ENCODE measurements at places on chromosomes 3 and 15.

GRCh38 chr3:198080521-198081384 is 120.7 kb downstream of the LMLN start:
- DNase-seq = peak; percentile 94

- DNase-seq = no peak
Measured at GRCh38 chr15:40582726-40583246, 11.3 kb upstream of the KNL1 start.

DNA sequence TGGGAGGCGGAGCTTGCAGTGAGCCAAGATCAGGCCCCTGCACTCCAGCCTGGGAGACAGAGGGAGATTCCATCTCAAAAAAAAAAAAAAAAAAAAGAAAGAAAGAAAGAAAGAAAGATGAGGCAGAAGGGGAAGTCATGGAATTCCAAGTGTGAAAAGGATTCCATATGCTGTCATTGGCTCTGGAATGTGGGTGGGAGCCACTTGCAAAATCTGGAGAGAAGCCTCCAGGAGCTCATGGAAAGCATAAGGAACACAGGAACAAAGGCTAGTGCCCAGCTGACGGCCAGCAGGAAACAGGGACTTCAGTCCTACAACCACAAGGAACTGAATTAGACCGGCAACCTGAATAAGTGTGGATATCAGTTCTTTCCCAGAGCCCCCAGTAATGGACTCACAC is 12.5 kb upstream of the TRAK1 start:
- DNase-seq = no peak

GRCh38 chr3:184977796-184978195 is 165.8 kb downstream of the VPS8 start:
- no peak for DNase-seq

GRCh38 chr15:59622289-59622688 is 10.7 kb downstream of the GCNT3 start:
- peak; percentile 59 for DNase-seq

- no peak for DNase-seq
Measured at GRCh38 chr3:38190481-38190881, 25.1 kb downstream of the OXSR1 start.

DNA sequence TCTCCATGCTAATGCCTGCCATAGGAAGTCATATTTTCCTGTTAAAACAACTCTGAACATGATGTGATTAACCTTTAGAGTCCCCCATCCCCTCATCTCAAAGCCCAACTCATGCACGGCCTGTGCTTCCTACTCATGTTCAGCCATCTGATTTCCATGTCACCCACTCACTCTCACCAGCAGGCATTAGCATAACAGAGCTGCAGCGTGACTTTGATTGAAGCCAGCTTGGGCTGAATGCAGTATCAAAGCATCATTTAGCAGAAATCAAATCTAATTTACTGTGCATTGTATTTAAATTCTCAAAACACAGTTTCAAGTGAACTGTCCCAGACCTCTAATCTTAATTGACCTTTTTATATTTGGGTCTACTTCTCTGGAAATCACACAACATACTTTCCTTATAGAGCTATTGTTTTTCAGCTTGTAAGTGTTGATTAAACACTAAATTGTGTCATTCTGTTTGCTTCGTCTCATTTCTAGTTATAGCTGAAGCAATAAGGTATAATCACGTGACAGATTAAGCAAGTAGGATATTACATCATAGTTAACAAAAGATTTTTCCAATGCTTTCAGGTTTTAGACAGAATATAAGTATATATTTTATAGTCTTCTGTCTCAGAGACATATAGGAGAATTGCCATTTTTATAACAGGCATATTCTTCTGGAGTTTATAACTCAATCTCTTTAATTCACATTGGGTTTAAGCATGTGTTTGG is 501.5 kb downstream of the ROBO2 start:
- DNase-seq = no peak

- DNase-seq = no peak
Measured at GRCh38 chr3:149713730-149714654, 38.3 kb downstream of the COMMD2 start.

- DNase-seq = peak; percentile 92
Measured at GRCh38 chr15:70271422-70272088, 173.8 kb upstream of the TLE3 start.

DNA sequence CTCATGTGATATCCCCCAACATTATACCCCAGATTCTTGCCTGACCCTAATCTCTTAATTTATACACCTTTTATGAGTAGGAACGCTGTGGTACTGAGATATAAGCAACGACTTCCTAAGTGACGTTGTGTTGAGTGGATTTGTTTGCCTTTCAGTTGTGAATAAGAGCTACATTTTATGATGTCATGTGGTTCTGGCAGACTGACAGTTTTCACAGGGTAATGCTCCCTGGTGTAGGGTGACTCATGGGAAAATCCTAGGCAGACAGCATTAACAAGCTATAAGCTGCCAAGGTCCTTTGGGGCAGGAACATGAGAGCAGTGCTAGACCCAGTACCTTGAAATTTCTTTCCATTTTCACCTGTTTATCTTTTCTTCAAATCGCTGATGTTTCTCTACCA is 11.2 kb downstream of the C3orf52 start:
- DNase-seq = peak; percentile 87

DNA sequence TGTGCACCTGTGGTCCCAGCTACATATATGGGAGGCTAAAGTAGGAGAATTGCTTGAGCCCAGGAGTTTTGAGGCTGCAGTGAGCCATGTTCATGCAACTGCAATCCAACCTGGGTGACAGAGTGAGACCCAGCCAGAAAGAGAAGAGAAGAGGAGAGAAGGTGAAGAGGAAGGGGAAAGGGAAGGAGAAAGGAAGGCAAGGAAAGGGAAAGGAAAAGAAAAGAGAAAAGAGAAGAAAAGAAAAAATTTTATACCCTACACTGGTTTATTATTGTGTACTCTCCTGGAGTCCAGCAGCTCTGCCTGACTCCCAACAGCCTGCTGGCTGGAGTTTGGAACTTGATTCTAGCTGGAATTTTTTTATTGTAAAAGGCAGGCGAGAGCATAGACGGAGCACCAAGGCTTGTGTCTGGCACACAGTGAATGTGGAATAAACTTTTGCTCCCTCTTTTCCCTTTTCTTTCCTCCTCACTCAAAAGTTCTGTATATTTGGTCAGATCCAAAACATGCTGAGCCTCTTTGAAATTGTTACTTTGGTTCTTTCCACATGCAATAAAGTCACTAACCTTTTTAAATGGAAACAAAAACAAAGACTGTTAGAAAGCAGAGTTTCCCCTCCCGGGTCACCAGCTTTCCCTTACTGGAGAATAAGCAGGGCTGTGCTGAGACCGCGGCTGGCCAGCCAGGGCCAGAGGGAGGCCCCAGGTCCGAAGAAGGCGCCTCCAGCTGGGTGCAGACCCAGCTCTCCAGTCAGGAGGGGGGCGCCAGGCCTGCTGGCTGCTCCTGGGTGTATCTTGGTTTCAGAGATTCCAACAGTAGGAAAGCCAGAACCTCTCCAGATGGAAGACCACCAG is 9.9 kb downstream of the THSD4 start:
- DNase-seq = no peak

- no peak for DNase-seq
Measured at GRCh38 chr15:39193611-39194010, 387.3 kb upstream of the THBS1 start.

- DNase-seq = no peak
Measured at GRCh38 chr3:173395073-173395411, 2.5 kb upstream of the NLGN1 start.

GRCh38 chr3:139524841-139525636 is 14.5 kb downstream of the RBP1 start:
- no peak for DNase-seq

GRCh38 chr3:69178082-69178481 is 55.7 kb upstream of the LMOD3 start:
- peak; percentile 16 for DNase-seq

- peak; percentile 2 for DNase-seq
Measured at GRCh38 chr3:182309120-182309519, 484.2 kb upstream of the ATP11B start.

DNA sequence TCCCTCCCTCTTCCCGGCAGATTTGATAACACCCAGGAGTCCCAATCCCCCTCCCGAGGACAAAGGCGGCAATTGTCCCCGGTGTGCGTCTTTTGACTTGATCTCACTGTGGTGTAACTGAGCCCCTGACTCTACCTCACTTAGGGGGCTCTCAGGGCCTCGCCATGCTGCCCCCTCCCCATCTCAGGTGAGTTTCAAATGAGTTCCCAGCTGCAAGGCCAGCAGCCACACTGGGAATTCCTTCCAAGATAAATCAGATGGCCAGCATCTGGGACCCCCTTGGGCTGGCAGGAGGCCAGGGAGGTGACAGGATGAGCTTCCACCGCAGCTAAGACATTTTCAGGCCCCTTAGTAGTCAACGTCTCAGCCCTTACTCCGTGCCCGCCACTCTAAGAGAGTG is 35.0 kb downstream of the WNT7A start:
- DNase-seq = no peak

DNA sequence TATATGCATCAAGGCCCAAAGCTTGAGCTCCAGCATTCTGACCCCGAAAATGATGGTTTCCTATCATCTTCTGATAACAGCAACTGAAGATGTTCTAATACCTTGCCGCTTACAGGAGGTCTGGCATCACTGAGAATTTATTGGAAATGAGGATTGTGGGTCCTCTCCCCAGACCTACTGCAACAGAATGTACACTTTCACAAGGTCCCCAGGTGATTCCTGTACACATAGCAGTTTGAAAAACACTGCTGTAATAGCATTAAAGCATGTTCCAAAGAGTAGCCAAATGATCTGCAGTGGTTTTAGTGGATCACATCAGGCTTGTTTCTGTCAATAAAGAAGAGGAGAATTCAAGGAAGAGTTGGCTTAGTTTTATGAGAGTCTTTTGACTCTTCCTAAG is 11.3 kb downstream of the TGFBR2 start:
- no peak for DNase-seq

GRCh38 chr3:365268-365667 is 168.7 kb downstream of the CHL1 start:
- DNase-seq = no peak

DNA sequence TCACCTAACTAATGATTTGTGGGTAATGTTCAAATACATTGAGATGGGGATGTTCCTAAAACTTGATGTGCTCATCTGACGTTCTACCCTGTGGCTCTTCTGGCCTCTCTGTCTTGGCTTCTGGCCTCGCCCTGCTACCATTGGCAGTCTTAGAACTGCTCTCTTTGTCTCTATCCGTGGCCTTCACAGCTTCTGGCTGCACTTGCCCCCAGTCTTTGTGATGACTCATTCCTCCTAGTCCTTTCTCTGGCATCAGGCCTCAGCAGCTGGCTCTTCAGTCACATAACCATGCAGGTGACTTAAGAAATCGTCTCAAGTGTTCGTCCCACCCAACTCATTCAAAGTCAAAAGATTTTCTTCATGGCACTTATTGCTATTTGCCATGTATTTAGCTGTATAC is 188.1 kb downstream of the BBX start:
- no peak for DNase-seq

DNA sequence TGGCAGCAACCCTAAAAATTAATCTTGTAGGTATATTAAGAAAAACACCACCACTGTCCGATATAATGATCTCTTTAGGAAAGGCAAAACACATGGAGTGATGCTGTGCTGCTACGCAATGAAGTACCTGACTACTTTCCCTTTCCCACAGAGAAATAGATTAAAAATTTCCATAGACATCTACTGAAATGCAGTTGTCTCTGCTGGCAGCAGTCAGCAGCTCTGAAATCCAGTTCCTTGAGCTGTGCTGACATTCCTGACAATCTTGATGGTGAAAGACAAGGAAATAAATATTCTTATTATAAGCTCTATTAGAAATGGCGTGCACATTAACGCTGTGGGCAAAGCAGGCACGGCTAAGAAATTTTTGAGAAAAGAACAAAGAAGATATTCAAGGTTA is 287.6 kb downstream of the IL5RA start:
- no peak for DNase-seq

DNA sequence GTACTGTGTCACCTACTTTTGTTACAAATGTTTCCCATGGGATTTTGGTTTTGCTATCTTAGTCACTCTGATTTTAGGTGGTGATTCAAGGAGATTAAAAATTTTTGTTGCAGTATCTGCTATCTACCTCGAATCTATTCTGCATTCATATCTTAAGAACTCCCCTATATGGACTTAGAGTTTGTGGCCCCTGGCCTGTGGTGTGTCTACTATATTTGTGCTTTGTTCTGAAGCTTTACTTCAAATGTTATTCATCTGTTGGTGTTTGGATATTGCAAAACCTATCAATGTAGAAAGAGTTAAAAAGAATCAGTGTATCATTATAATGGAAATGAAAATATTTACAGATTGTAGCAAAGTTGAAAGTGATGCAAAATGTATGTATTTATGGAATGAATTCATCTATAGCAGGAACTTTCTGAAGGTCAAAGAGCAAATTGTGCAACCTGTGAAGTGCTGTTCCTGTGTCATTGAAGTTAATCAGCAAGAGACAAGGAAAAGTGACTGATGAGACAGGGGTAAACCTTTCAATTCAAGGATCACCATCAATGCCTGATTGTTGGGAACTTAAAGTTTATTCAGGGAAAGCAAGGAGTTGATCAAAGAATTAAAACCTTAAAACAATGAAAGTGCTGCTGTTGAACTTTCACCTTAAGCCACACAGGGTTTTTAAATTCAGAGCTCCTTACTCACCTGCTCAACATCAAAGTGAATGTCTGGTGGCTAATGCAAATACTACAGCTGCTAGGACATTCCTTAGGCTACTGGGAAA is 71.0 kb downstream of the SLMAP start:
- DNase-seq = peak; percentile 37

GRCh38 chr3:144586382-144586781 is 614.8 kb downstream of the DIPK2A start:
- DNase-seq = no peak

DNA sequence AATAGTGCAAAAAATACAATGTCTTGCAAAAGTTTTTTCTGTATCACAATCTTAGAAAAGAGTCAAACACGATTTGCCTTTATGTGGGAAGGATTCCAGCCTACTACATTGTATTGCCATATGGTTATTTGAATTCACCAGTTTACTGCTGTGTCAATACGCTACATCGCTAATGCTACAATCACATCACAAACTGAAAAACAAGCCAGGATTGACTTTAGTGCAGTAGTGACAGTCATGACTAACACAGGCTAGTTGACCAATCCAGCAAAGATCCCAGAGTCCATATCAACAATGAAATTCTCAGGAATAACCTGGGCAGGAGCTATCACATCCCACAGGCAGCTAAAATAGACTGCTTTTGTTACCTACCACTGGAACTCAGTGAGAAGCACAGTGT is 67.0 kb downstream of the IL12A start:
- DNase-seq = no peak

- peak; percentile 85 for DNase-seq
Measured at GRCh38 chr3:53137835-53138446, 7.7 kb upstream of the RFT1 start.

DNA sequence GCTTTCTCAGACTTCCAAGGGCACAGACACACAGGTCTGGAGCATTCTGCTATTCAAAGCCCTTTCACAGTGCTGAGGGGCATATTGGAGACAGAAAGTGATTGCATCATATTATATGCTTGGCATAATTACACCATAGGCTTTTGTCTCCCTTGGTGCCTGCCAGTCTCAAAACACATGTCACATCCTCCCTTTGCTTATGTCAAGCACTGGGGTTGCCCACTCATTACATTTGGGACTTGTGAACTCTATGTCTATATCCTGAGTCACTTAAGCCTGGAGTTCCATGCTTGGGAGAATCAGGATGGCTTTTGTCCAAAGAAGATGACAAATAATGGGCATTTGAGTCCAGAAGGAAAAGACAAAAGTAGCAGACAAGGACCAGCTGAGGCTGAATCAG is 12.3 kb upstream of the PDZRN3 start:
- DNase-seq = no peak

- DNase-seq = peak; percentile 21
Measured at GRCh38 chr15:101578443-101578894, 73.7 kb downstream of the TM2D3 start.

GRCh38 chr3:49021813-49022687 is at the start of gene NDUFAF3:
Gene NDUFAF3 (plus strand): TSS chr3:49022121. CDS start chr3:49022145, 24 bp downstream.
- peak; percentile 97 for DNase-seq

- no peak for DNase-seq
Measured at GRCh38 chr3:156497326-156497725, 57.6 kb downstream of the SSR3 start.

All from suppressor macrophage treated with lipopolysaccharide for 4 hours (primary cell).